ENCODE measurements at places on chromosomes 3 and 15.

- DNase-seq, result no peak
These were observed 329.0 kb upstream of the SEMA6D start for GRCh38 chr15:47388299-47388698.

GRCh38 chr3:30539206-30539605, 67.2 kb upstream of the TGFBR2 start:
- no peak for DNase-seq

DNA sequence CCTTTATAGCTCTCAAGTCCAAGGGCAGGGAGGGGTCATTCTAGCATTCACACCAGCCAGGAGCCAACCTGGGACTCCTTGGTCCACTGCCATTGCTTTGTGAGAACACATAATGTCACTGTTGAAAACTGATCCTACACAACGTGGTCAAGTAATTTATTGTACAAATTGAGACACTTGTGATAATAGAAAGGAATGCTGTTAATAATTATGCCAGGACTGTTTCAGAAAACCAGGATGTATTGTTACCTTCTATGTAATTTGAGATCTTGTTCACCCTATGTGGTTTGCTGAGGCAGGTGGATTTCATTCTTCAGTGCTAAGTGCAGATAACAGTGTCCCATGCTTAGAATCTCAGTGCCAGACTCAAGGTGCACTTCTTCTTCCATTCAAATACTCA, 33.3 kb downstream of the TMCO5A start:
- no peak for DNase-seq

DNA sequence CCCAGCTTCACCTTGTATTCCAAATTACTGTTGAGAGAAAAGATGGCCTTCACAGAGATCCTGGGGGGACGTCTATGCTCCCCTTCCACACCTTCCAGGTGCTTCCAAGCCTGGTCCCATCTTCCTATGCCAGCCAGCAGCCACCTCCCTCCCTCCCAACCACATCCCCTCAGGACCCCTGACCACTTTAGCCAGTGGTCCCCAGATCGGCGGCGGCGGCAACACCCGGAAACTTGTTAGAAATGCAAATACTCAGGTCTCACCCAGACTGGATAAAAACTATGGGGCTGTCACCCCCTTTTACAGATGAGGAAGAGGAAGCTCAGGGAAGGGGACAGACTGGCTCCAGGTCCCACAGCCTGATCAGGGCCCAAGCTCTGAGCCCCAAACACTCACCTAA, 38.0 kb upstream of the PRSS50 start:
- no peak for DNase-seq

DNA sequence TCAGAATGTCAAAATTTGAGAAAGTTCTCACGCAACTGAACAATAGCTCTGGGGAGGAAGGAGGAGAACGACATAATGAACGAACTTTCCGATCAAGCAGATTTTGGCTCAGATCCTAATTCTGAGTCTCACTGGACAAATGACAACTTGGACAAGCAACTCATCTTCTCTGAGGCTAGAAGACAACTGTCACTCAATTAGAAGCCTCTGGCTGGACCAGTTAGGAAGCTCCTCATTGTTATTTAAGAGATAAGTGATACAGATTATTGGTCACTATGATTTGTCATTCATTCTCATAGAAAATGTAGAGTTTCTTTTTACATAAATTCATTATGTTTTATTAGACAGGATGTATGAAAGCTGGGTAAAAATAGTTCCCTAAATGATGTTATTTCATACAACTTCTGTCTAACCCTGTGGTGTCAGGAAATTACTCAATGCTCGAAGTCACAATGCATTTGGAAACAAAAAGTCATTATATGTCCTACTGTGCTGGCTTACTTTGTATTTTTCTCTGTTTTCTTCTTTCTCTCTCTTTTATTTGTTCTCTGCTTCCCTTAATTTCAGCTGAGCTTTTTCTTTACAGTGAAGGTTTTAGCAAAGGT, 11.0 kb upstream of the C3orf49 start:
- DNase-seq, result no peak

Measured in HFFc6 (cell line).